ENCODE measurements at places on chromosomes 5 and 9.
A peak's percentile ranks its signal among the peaks of the same experiment; 100 is the strongest.

DNA sequence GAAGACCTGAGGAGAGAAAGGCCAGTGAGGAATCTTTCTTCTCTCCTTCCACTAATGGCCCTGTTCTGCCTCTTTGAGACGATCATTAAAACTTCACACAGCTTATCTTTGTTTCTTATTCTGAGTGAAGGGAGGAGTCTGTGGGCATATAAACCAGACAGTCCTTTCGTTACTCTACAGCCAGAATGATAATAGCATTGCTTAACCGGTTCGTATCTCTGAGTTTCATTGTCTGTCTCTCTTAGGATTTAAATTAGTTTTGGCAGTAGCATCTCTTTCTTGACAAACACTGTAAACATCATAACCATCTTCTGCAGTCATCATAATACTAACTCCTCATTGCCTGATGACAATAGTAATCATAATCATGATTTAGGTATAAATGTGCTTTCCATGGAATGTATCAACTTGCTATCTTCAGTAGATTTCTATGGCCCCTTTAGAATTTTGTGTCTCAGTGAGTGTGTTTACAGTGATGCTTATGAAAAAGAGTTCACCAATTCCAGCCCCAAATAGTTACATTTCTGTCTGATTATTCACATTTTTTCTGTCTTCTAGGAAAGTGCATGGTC is 618.8 kb upstream of the KLF4 start:
- DNase-seq: no peak

DNA sequence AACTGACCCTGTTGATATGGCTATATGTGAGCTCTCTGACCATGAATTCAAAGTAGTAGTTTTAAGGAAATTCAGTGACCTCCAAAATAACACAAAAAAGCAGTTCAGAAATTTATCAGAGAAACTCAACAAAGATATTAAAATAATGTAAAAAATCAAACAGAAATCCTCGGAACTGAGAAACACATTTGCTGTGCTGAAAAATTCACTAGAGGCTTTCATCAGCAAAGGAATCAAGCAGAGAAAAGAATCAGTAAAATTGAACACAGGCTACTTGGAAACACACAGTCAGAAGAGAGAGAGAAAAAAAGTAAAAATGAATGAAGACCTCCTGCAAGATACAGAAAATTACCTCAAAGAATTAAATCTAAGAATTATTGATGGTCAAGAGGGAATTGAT is 417.2 kb downstream of the TMEM232 start:
- DNase-seq: no peak

- no peak for DNase-seq
Measured at GRCh38 chr5:129361441-129362025, 98.6 kb upstream of the ADAMTS19 start.

DNA sequence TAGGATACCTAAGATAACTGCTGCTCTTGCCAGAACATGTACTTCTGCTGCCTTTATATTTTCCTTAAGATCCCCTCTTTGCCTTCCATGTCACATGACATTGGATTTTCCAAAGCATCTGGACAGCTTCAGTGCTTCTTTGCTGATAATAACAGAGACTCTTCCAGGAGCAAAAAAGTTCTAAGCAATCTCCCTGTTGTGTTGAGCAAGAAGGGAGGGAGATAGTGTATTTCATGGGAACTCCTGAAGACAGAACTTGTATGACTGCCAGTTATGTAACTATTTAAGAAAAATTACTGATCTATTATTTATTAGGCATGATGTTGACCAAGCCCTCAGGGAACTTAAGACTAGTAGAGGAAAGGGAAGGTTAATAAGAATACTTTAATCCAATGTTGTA is 454.7 kb downstream of the SPATA31D1 start:
- DNase-seq: no peak

GRCh38 chr5:135364421-135365262 is 34.4 kb downstream of the MACROH2A1 start:
- DNase-seq: no peak

DNA sequence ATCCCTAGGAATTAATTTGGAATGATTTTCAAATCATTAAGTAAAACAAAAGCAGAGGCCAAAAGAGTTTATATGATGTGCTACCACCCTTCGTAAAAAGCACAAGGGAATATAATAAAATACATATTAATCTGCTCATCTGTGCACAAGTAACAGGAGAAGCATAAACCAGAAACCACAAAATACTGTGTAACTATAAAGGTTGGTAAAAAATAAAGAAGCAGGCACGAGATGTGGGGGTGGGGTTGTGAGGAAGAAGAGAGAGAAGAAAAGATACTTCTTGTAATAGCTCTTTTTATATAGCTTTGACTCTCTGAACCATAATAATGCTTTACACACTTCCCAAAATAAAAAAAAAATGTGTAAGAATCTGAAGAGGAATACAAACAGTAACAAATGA is 214.9 kb upstream of the EFNA5 start:
- no peak for DNase-seq

GRCh38 chr5:170327829-170328228 is 30.3 kb upstream of the LCP2 start:
- no peak for DNase-seq

DNA sequence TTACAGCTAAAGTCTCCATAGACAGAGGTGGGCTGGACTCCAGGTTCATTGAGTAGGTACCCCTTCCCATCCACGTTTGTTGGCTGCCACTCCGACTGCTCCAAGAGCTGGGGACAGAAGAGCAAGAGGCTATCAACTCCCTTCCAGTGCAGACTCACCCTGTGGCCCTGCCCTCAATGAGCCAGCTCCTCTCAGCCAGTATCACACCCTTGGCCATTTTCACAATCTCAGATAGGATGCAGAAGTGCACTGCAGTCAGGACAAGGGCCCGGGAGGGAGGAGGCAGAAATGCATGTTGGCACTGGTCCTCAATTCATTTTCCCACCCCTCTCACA is 6.2 kb downstream of the IRF1 start:
- DNase-seq: no peak

DNA sequence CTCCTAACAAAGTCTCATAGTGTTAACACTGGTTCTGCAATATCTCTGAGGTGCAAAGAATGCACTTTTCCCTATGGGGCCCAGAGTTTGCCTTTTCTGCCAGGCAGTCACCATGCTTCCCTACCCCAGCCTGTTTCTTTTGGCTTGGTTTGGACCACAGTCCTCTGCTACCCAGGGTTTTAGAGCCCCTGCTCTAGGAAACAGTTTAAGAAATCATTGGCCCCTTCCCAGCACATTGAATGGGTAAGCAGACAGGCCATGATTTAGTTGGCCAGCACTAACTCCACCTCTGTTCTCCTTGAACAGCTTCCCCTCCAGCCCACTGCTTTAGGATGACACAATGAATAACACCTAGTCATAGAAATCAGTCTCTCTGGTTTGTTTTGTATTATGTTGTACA is 73.2 kb downstream of the UBAP1 start:
- DNase-seq: no peak

DNA sequence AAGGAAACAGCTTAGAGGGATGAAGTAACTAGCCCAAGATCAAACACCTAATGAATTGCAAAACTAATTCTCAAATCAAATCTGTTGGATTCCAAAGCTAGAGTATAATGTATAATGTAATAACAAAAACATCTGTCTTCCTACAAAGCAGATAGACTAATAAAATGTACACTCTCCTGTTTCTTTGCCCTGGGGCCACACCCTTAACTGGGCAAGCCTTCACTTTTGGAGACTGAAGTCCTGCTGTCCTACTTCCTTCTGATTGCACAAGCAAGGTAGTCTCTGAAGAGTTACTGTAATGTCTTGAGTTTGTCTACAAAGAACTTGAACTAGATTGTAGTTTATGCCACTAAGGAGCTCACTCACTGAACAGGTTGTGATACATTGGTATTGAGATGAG is 2.5 kb downstream of the TTC1 start:
- no peak for DNase-seq

GRCh38 chr5:55123365-55123764 is 20.9 kb downstream of the GZMA start:
- no peak for DNase-seq

- DNase-seq: no peak
Measured at GRCh38 chr9:131605770-131606590, 60.7 kb downstream of the PRRT1B start.

- no peak for DNase-seq
Measured at GRCh38 chr5:57185313-57185712, 11.5 kb downstream of the GPBP1 start.

DNA sequence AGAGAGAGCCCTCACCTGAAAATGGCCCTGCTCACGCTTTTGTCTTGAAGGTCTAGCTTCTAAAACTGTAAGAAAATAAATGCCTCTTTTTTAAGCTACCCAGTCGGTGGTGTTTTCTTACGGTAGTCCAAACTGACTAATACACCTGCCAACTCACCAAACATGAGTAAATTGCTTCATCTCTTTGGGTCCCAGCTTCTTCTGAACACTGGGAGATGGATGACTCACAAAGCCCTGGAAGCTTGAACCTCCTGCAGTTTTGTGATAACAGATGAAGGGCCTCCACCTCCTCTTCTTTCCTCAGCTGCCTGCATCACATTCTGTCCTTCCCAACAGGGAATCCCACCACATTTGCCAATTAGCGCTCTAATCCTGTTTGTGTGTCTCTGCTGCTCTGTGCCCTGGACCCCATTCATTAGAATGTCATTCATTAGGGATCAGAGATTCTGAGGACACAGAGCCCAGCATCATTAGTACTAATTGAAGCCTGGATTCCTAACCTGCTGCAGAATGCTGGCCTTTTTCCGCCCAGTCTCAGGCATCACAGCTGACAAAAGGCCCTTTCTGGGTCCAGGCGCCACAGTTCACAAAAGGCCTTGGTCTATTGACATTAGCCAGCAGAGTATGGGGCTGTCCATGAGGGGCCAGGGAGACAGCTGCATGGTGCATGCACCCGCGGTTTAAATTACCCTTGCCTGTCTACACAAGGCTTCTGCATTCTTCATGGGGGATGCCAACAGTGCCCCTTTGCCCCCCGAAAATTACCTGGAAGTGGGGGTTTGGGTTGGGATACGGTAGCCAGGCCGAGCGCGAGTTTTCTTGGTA is 349.3 kb downstream of the SEMA5A start:
- no peak for DNase-seq

DNA sequence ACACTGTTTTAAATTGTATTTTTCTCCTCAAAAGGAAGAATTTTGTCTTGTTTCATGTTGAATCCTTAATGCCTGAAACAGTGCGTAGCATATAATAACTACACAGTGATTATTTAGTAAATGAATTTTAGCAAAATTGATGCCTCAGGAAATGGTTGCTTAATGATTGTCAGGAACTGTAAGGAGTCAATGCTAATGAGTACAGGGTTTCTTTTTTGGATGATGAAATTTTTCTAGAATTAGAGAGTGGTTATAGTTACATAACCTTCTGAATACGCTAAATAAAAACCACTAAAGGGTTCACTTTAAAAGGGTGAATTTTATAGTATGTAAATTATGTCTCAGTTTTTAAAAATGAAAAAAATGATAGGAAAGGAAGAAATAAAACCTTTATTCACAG is 14.9 kb downstream of the FAM151B start:
- no peak for DNase-seq

GRCh38 chr5:125012727-125013451 is 266.4 kb upstream of the ZNF608 start:
- no peak for DNase-seq

DNA sequence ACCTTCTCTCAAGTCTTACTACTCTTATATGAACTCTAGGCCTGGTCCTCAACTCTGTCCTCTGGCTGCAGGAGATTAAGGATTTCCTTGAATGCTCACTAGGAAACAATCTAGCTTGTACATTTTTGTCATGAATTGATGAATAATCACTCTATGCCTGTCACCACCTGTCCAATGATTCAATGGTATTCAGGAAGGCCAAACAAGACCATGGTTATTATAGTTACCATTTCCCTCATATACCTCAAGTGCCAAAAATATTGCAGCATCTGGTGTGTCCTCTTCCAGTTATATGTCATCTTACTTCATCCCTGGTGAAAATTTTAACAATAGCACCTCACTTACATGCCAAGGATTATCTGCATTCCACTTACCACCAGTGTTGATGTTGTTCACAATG is 179.0 kb upstream of the MOCS2 start:
- DNase-seq: no peak

DNA sequence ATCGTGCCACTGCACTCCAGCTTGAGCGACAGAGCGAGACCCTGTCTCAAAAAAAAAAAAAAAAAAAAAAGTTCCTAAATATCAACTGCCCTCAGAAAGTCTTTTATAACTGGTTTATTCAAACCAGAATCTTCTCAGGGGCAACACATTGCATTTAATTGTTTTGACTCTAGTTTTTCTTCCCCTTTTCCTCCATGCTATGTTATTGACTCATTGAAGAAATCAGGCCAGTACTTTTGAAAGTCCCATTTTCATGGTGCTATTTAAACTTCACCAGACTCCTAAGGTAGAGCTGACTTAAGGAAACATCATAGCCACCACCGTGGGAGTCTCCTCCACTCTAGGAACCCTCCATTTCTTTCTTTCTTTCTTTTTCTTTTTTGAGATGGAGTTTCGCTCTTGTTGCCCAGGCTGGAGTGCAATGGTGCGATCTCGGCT is 83.1 kb upstream of the IL6ST start:
- no peak for DNase-seq

- DNase-seq: no peak
Measured at GRCh38 chr9:110911659-110912418, 126.4 kb downstream of the LPAR1 start.

GRCh38 chr5:105739732-105740131 is 1931.0 kb downstream of the EFNA5 start:
- no peak for DNase-seq

- DNase-seq: peak; percentile 38
Measured at GRCh38 chr9:37839496-37840461, 39.2 kb downstream of the DCAF10 start.

- DNase-seq: no peak
Measured at GRCh38 chr5:77957931-77958521, 181.9 kb upstream of the TBCA start.

DNA sequence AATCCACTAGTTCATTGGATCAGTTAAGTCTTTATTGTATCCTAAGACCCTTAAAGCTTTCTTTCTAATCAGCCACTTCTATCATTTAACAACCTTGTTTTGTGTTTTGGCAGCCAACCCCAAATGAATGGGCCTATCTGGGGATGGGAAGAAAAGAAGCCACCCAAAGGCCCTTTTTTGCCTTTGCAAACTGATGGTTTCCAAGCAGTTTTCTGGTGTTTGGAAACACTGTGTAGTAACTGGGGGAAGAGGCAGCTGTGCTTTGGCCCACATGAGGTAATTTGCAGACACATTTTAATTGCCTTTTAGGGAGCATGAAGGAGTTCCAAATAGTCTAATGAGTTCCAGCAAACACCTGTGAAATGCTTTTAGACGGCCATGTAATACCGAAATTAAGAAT is 1751.3 kb upstream of the WWC1 start:
- DNase-seq: no peak

- DNase-seq: no peak
Measured at GRCh38 chr5:146520731-146521130, 4.7 kb upstream of the GPR151 start.

DNA sequence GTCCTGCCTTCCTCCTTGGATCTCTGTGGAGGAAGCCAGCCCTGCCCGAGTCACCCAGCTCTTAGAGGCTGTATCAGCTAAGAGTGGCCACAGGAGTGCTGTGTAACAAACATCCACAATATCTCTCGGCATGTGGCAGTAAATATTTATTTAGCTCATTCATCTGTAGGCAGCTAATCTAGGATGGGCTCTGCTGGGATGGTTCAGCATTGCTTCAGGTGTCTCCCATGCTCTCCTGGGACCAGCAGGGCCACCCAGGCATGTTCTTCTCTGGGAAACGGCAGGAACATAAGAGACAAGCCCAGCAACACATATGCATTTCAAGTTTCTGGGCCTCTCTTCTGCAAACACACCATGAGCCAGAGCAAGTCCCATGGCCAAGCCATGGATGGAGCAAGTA is 56.1 kb downstream of the HRH2 start:
- DNase-seq: no peak
